NAMALWA (cell line): ENCODE measurements at places on chromosomes 16 and 17.

DNA sequence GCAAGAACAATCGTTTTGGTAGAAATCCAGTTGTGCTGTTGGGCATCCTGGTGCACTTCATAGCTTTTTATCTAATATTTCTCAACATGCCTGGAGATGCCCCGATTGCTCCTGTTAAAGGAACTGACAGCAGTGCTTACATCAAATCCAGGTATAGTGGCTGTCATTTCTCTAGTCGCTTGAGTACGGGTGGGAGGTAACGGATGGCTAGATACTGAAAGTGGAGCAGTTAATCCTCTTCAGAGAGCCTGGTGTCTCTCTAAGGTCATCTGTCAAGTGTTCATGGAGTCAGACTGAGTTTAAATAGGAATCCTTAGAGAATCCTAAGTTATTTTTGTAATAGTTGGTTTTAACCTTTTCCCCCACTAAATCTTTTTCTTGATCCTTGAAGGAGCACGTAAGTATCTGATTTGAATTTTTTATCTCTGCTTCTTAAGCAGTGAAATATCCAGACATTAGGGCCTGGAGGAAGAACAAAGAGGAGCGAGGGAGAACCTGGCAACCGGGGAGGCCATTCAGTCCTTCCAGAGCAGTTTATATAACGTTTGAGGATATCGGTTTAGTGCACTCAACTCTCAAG lies 37.2 kb downstream of the MFSD11 start:
- no peak for DNase-seq

GRCh38 chr17:70644096-70644495 lies 474.8 kb downstream of the KCNJ2 start:
- DNase-seq: no peak

DNA sequence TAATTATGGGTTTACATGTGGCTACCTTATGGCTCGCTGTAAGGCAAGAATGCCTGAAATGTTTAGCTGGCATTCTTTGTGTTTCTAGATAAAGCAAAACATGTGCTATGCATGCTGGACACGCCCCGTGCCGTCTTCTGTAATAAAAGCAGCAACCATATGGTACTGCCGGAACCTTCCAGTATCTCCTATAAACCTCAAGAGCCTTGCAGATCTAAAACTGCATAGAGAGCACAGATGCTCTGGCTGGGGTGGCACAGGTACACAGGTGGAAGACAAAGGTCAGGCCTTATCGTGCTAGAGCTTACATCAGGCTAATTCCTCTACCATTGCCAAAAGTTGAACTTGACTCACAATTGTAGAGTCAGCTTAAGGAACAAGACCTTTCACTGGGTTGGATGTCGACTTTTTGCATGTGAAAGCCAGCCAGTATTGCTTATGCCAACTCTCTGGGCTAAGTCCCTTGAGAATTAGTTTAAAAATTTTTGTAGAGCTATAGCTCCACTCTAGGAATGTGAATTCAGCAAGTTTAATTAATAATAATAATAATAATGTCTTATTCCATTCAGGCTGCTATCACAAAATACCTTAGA lies 187.4 kb upstream of the CACNG5 start:
- DNase-seq: no peak

DNA sequence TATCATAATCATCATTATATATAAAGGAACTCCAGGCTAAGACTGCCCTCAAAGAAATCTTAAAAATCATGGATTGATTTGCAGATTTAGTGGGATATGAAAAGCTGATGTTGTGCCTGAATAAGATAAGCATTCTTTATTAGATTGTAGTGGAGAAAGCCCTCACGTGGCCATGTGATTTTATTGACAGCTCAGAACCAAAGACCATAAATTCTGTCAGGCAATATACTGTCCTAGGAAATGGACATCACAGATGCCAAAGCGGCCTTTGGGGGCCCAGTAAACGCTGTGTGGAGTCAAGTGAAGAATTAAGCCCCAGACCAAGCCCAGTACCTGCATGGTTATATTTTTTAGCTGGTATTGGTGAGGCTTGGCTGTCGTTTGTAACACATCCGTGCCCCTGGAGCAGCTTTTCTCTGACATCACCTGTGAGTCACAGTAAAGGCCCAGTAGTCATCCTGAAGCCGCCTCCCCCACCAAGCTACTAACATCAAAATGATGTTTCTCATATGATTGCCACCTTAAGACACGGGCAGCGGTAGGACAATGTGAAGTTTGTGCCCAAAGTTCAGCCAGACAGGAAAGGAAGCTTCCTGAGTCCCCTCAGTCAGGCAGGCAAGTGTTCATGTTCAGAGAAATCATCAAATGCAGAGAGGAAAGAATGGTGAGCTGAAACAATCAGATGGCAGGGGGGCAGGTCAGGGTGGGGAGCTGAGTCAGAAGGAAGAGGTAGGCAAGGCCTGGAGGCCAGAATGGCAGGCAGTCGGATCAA lies 209.4 kb downstream of the IRX3 start:
- no peak for DNase-seq

DNA sequence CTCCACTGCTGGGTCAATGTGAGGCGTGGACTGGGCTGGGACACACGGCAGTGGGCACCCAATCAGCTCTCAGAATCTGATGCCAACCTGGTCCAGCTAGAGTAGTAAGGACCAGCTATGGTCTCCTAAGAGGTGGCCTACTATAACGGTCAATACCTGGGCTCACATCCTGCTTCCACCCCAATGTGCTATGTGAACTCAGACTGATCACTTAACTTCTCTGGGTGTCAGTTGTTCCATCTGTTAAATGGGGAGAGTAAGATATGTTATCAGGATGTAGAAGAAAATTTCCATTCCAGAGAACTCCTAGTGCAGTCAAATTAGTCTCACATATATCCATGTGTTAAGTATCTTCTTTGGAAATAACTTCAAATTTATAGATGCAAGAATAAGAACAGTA lies 14.2 kb downstream of the FAM117A start:
- no peak for DNase-seq

DNA sequence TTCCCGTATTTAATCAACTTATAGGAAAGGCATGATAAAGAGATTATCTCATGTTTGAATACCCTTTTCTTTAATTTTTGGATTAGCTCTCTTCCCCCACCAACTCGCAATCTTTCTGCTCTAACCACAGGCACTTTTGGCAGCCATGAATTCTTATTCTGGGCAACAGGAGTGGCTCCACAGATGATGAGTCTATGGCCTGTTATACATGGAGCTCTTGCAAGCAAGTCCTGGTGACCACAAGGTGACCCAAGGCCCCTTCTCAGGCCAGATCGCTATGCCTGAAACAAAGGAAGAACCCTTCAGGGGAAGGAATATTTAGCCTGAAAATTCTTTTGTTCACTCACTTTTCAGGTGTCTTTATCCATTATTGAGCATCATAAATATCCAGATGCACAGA lies 10.8 kb upstream of the ZNF267 start:
- no peak for DNase-seq

- DNase-seq: peak; percentile 66
Measured at GRCh38 chr16:15970202-15970601, 20.8 kb downstream of the ABCC1 start.

- DNase-seq: no peak
Measured at GRCh38 chr17:79871131-79871530, 31.9 kb upstream of the CBX4 start.

DNA sequence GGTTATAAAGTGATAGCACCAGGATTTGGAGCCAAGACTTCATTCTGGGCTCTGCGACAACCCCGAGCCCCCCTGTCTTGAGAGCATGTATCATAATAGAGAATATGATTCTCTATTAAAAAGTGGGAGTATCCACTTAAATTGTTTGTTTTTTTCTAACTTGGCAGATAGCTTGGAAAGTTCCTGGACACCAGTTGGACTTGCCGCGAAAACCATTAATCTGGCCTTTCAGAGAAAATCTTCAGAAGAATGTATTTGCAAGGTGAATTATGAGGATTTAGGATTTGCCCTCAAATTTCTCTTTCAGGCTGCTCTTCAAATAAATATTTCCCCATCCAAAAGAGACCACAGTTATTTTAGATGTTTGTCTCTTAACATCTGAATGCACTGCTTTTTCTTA lies 53.5 kb downstream of the MARCHF10 start:
- no peak for DNase-seq

DNA sequence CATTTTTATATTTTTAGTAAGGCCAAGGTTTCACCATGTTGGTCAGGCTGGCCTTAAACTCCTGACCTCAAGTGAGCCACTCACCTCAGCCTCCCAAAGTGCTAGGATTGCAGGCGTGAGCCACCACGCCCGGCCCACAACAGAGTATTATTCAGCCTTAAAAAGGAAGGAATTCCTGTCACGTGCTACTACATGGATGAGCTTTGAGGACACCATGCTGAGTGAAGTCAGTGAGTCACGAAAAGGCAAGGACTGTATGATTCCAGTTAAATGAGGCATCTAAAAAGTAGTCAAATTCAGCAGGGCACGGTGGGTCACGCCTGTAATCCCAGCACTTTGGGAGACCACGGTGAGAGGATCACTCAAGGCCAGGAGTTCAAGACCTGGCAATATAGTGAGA lies 9.7 kb downstream of the CSF3 start:
- no peak for DNase-seq

DNA sequence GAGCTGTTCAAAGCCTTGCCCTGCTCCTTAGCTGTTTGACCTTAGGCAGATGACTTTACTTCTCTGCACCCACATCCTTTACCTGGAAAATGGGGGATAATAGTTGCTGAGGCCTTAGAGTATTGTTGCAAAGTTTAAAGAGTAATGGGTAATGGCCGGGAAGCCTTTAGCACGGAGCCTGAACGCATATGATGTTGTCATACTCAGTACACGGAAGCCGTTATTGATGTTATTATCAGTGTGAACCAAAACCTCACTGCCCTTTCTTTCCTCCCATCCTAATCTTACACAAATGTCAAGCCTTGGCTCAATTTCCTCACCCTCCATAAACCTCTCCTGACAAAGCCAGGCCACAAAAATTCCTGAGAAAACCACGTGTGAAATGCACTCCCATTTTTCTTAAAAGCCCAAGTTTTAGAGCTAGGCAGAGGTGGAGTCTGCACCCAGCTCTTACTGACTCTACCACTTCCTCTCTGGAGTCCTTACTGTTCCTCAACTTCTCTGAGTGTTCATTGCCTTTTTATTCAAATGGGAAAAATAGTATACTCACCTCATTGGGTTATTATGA lies 67.3 kb upstream of the CACNG3 start:
- DNase-seq: no peak

GRCh38 chr17:5892921-5893675 lies 177.1 kb upstream of the WSCD1 start:
- no peak for DNase-seq

GRCh38 chr17:1735834-1736347 lies 6.8 kb upstream of the SERPINF2 start:
- no peak for DNase-seq

DNA sequence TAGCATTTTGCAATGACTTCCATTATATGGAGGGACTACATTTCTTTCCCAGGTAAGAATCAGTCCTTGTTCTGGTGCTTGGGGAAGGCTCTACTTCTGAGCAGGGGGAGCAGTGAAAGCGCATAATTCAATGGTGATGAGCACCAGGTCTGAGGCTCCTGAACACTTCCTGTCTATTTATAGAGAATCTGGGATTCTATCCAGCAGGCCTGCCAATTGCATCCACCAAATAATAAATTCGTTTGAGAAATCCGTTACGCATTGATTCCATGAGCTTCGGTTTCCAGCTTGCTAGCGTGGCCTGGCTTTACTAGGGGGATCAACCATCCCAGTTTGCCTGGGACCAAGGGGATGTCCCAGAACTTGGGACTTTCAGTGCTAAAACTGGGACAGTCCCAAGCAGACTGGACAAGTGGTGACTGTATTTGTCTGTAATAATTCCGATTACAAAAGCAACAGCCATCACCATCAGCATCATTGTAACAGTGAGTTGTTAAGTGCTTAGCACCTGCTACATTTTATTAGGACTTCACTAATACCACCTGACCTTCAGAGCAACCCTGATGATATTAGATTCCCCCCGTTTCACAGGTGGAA lies 349.9 kb downstream of the MAF start:
- no peak for DNase-seq

DNA sequence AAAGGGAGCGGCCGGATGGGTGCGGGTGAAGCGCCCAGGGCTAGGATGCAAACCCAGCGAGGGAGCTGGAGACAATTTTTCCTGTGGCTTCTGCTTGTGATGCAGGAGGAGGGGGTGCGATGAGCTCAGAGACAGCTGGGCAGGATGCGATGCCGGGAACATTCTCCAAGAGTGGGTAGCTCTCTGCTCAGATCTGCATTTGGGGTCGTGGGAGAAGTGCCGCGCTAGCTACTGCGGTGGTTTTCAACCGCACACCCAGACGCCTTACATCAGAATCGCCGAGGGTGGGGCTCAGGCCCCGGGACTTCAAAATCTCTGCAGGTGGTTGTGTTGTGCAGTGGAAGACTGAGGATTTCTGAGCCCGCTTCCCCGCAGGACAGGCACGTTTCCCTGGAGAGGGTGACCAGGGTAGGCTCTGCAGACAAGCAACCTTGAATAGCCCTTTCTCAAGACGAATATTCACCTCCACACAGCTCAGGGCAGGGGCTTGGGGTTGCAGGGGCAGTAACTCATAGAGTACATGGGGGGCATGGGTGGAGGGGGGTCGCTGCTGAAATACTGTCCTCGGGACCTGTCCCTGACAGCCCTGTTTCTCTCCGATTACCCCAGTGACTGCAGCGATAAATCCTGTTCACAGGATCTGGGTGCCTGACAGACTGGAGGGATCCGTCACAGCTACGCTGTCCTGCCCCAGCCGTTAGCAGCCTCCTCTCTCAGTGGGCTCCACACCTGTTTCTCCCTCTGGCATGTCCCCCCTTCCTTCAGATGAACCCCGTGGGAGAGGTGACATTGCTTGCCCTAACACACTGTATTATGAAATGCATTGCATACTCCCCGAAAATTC lies 63.3 kb downstream of the HAPSTR1 start:
- no peak for DNase-seq

- DNase-seq: no peak
Measured at GRCh38 chr16:14418795-14419225, 211.2 kb downstream of the PARN start.

- DNase-seq: no peak
Measured at GRCh38 chr17:2027528-2028233, 2.3 kb upstream of the DPH1 start.

- no peak for DNase-seq
Measured at GRCh38 chr17:76543826-76544545, 4.1 kb downstream of the PRCD start.

GRCh38 chr16:17318238-17318637 lies 152.5 kb downstream of the XYLT1 start:
- no peak for DNase-seq
